ENCODE measurements at places on chromosomes 6 and 20.

DNA sequence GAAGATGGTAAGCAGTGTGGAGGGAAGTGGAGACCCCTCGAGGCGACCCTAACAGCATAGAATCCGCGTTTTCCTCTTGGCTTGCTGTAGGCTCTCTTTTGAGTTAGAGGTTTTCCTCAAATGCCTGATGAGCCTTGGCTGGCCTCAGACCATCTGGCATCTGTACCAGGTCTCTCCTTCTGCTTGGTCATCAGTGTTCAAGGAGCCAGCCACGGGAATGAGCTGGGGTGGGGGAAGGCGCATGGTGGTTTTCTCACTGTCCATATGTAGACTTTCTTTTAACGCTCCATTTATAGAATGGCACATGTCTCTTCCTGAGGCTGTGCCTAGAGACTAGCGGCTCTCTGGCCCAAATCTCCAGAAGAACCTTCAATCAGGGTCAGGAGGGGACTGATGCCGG lies 8.1 kb upstream of the GUCA1A start:
- DNase-seq, result peak; percentile 17

DNA sequence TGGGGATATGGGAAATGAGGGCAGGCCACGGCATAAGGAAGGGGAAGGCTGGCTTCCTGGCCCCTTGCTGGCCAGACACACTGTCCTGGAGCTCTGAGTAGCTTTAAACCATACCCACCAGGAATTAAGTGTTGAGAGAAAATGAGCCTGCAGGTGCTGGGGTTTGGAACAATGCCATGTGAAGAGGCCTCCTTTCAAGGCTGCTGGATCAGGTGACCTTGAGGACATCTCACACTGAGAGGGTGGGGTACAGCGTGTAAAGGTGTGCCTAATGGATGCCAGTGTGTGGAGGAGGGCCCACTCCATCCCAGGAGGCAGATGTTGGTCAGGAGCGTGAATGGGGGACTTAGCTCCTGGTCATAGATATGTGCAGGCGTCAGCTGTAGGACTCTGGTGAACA lies 74.8 kb upstream of the MLN start:
- no peak for DNase-seq

DNA sequence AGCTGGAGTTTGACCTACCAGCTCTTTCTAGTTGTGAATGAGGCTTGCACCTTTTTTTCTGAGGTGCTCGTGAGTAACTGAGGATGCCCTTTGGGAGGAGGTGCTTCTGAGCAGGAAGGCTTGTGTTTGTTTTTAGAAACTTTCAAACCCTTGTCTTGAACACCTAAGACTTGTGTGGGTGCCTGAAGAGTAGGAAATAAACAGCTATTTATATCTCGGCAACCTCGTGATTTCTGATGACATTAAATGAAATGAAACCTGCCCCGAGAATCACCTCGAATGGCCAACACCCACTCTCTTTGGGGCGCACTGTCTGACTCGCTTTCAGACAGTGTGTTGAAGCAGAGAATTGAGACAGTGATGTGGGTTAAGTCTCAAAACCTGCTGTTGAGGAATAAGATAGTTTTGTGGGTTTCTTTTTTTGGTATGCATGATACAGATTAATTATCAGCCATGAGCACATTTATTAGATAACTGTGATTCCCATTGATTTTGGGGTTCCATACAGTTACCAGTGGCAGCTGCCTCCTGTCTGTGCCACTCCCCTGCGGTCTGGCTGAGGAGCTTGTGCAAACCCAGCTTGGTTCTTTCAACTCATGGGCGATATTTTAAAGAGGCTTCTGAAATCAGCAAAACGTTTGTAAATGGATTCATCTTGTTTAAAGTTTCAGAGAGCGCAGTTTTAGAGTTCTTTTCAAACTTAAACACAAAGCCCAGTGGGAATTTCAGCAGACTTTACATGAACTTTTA lies 8.4 kb downstream of the IRF4 start:
- DNase-seq, result no peak

DNA sequence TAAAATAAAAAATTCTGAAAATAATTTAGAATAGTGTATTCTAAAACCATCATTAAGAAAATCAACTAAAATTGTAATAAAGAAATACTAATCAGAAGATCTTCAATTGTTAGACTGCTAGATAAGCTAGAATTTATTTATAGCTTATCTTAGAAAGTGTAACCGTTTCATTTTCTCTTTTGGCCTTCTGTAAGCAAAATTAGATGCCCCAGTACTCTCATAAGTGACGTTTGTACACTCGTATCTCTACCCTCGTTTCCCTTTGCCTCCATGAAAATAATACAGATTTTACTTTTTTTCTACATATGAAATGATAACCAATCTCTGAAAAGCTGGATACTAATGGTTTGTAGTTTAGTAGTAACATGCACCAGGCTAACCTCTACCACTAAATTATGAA lies 19.8 kb downstream of the DSE start:
- no peak for DNase-seq

DNA sequence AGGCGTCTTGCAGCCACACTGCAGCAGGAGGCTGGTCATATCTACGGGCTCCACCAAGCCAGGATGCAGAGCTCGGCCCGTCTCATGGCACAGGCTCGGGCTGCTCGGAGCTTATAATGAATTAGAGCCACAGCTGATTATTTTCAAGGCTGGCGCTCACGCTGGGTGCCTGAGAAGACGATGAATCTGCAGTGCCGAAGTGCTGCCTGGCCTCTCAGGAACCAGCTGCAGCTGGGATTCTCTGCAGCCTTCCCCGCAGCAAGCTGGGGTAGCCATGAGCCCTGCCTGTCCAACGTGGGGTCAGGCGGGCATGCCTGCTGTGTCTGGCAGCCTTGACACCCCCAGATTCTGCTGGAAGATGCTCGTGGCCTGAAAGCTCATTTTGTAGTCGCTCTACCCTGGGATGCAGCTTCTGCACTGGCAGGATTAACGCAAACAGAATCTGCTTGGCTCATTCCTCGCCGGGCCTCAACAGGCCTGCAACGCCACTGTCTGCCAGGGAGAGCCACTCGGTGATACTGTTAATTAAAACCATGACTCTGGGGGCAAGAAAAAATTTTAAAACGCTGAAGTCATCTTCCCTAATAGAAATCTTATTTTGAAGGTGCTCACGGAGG lies 104.3 kb downstream of the CDH26 start:
- DNase-seq, result no peak

All from HT1080 (cell line).